ENCODE measurements at places on chromosomes 5 and 9.

- DNase-seq, result no peak
Measured at GRCh38 chr5:142292808-142293207, 32.0 kb downstream of the SPRY4 start.

- no peak for DNase-seq
Measured at GRCh38 chr5:181203093-181203711, 1.8 kb downstream of the TRIM7 start.

DNA sequence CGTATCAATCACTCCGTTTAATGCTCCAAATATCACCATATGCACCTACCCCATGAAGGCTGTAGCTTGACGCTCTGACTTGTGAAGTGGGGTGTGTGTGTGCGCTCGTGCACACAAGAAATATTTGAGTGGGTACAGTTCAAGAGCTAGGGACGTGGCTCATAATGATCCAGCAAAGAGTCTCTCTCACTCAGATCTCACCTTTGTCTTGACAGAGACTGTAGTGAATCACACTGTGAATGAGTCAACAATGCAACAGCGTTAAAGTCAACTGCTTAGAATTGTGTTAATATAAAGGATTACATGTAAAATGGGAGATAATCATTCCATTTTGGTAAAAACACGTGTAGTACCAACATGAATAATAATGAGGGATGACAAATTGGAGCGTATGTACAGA lies 119.4 kb downstream of the MED27 start:
- no peak for DNase-seq

DNA sequence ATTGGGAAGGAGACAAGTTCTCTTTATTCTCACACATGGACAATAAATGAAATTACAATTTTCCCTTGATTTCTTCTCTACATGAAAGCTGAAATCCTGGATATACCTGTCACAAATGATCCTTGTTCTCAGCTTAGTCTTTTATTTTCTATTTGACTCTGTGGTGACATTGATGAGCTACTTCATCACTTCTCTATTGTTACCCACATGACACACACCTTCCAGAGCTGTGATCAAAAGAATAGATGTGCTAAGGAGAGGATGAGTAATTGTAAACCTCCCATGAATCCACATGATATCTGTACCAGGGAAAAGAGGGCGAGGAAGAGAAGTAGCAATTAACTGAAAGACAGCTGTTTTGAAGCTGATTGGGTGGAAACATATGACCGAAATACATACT lies 102.0 kb downstream of the CAVIN4 start:
- DNase-seq, result no peak

- no peak for DNase-seq
Measured at GRCh38 chr9:98558575-98558974, 150.2 kb downstream of the GABBR2 start.

- DNase-seq, result no peak
Measured at GRCh38 chr5:133799571-133800237, 168.7 kb downstream of the C5orf15 start.

DNA sequence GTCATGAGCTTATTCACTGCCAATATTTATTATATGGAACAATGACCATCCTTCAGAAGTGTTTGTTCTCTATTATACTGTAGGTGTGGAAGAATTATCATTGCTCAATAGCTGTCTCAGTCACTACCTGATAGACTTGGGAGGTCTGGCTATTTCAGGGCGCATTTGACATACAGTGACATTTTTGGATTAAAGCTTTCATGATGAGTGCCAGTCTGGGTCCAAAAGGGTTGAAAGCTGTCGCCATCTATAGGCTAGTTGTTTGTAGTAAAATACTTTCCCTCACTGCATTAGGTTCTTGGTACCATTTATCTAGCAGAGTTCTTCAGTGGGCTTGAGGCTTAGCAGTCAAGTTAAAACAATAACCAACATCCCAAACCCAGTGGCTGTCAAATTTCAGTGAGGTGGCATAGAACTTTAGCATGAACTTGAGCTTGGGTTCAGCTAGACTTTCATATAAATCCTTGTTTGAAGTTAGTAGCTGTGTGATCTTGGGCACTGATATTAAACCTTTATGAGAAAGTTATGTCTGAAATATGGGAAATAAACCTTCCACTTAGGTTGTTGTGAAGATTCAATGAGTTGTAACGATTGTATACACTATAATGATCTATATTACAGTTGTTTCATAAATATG lies 110.5 kb upstream of the CDKN2B start:
- peak; percentile 52 for DNase-seq

GRCh38 chr9:21782205-21782604 lies 20.2 kb upstream of the MTAP start:
- DNase-seq, result no peak
